Heart left ventricle (tissue), 16 donors: ENCODE measurements at places on chromosomes 6 and 20.

DNA sequence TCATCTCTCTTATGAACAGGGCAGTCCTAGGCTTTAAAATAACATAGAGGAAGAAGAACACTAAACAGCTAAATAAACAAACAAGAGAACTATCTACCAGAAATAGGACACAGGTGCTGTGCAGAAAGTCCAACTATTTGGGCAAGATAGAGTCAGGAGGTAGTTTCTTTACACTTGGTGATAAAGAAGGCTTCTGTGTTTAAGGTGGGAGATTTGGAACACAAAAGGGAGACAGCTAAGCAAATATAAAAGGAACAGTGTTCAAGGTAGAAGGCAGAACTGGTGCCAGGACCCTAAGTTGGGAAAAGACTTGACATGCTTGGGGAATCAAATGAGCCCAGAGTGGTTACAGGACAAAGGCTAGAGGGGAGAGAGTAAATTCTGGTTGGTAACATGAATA, 110.5 kb downstream of the MANEA start:
- no peak for DNase-seq

DNA sequence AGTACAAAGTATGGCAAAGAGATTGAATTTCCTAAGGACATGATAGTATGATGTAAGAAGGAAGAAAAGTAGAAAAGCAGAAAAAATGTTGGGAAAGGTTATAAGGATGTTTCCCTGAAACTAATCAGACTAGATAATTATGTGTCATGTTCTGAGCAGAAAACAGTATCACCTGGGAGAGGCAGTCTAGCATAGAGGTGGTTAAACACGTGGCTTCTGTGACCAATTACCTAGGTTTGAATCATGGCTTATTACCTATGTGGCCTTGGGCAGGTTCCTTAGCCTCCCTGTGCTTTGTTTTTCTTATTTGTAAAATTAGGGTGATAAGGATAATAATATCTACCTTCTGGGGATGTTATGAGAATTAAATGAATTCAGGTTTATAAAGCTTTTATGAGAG, 38.0 kb downstream of the SCGN start:
- no peak for DNase-seq

DNA sequence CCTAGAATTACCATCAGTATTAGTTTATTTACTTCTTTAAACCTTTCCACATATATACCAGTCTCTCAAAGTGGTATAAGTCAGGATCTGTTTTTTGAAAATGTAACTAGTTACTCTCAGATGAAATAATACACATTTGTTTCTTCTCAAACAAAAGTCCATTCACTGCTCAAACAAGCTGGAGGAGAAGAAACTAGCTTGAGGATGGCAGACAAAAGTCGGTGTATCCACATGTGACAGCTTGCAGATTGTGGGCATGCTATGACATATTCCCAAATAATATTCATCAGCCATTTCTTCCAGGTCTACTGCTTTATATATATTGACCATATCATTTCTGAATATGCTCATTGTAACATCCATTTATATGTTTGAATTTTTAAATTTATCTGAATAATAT, 197.4 kb upstream of the KCNQ5 start:
- no peak for DNase-seq

DNA sequence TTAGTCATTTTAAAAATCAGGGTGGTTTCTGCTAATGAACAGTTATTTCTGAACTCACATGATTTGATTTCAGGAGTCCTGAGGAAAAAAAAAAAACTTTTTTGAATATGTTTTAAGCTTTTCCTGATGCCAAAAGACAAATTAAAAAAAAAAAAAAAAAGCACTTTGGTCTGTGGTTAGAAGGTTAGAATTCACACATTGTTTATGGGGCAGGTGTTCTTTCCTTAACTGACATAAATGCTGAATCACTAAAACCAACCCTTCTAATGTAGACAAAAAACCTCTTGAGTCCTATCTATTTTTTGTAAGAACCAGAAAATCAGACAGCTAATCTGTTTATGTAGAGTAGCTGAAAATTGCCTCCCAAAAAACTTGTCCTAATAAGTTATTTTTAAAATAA, 20.4 kb downstream of the THEMIS start:
- no peak for DNase-seq

DNA sequence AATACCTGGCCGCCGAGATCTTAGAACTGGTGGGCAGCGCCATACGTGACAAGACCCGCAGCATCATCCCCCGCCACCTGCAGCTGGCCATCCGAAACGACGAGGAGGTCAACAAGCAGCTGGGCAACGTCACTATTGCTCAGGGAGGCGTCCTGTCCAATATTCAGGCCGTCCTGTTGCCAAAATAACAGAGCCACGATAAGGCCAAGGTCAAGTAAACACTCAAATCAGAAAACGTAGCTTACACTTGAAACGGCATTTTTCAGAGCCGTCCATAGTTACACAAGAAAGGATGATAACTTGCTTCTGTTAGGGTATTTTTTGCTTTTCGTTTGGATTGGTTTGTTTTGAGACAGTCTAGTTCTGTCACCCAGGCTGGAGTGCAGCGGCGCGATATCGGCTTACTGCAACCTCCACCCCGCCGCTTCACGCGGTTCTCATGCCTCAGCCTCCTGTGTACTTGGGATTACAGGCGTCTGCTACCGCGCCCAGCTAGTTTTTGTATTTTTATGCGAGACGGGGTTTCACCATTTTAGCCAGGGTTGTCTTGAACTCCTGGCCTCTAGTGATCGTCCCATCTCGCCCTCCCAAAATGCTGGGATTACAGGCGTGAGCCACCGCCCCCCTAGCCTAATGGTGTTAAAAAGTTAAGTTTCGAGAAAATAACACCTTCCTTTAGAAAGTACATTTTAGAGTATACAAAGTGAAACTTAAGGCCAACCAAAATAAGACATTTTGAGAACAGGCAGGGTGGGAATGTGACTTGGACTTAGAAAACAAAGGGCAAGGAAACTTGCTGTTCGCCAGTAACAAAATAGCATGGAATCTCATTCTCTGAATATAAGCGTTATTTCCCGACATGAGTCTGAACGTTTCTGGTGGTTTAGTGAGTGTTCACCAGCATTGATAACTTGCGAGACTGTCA, 42.8 kb upstream of the HFE start:
- no peak for DNase-seq

DNA sequence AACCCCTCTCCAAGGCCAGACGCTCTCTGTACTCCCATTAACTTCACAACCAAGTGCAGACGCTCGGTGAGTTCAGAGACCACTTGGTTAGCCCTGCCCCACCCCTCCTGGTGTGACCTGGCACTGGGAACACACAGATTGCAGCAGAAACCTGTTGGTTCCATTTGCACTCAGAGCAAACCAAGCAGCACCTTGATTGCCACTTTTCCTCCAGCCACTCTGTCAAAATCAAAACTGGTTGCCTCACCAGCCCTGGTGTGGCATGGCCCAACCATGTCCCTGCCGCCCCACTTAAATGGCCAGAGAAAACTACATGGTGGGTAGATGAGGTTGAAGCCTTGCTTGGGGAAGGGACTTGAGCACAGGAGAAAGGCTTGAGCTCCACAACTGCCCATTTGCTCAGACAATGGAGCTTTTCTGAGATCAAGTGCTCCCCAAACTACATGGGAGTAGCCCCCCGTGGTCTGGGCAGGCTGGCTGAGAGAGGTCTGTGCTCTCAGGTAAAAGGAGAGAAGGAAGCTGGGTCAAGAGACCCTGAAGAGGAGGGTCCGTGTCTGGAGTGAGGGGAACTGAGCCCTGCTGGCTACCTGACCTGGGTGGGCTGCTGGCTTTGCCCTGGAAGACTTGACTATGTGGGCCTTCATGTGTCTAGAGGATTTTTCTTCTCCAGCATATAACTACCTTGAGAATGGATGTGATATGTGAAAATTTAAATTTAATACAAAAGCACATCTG, 43.4 kb downstream of the PLCG1 start:
- no peak for DNase-seq

DNA sequence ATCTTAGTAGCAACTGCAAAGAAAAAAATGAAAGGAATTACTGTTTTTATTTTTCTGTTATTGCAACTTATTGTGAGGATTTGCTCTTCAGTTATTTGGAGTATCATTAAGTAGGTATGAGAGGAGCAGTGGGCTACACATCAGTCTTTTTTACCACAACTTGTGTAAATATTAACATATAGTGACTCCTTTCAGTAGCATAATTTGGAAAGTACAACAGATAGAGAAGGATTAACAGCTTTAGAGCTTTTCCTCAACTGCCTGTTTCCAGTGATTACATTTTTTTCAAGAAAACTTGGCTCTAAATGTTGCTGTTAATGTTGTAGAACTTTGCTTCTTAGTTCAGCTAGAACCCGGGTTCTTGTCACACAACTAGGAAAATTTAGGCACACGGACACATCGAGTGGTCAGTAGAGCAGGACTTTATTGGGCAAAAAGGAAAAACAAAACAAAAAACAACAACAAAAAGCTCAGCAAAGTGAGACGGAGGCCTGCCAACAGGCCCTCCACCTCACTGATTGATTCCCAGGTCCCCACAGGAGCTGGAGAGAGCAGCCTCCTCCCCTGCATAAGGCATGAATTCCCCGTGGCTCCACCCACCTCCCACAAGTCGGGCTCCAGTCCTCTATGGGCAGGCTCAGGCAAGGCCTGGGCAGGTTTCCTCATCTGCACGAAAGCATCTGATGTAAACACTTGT, 75.1 kb downstream of the ADGRG6 start:
- no peak for DNase-seq

GRCh38 chr20:22462975-22463914, 121.1 kb downstream of the FOXA2 start:
- DNase-seq, result no peak

- DNase-seq, result no peak
Observed at GRCh38 chr6:2534406-2535042, 216.2 kb downstream of the MYLK4 start.

DNA sequence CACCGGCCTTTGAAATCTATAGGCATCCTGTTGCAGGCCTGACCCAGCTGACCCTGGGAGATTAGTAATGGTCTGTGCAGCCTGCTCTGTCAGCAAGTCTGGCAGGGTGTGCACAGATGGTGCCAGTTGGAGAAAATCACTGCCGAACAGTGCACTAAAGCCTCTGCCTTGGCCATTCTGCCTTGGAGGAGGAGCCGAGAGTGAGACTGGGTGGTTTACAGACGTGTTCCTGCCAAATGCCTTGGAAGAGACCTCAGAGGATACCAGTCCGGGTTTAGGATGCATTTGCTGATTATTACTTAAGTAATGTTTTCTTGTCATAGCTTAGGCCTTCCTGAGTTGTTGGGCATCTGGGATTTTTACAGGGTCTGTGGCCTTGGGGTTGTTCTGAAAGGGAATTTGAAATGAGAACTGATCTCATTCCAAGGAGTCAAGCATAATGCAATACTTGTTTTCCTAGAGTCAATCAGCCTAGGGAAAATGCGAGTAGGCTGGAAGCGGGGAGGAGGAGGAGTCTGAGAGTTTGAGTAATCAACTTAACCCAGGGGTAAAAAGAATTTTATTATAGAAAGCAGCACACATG, 292.1 kb downstream of the SOX4 start:
- DNase-seq, result peak; percentile 67

GRCh38 chr6:34491091-34491430, 25.2 kb downstream of the PACSIN1 start:
- no peak for DNase-seq

DNA sequence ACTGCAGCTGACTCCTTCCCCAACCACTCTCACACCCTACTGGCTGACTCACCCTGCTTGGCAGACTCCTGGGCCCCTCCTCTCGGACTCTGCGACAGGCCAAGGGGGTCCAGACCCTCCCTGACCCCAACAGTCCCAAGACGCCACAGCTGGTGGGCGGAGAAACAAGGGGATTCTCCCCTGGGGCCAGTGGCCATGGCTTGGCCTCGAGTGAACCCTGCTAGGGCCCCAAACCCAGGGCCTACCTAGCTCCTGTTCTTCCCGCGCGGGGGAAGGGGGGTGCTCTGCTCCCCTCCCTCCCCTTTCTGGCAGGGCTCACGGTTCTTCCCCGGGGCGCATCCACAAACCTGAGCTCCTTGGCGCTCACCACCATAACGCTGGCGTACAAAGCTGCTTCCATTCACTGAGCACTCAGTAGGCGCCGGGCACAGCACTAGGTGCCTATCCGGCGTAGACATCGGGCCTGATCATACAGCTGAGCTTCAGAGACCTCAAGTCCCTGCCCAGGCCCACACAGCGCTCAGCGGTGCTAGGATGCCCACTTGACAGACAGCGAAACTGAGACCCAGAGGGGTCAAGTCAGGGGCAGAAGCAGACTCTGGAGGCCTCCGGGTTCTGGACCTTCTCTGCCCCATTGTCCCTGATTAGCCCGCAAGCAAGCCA, 597 bp downstream of the ADA start:
- peak; percentile 73 for DNase-seq

DNA sequence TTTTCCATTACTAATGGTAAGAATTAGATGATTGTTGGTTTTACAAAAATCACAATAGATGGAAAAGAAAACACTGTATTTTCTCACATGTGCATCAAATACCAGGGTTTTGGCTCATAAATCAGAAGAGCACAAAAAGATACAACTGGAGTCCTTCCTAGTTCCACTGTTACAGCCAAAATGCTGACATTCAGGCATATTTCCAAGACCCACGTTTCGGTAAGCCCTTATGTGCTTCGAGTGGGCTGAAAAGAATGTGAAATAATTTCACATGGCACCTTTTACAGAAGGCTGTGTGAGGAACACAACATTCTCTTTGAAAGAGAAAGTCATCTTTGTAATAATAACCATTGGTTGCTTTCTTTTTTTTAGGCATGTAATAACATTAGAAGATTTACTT, 326.7 kb upstream of the FLRT3 start:
- DNase-seq, result no peak

DNA sequence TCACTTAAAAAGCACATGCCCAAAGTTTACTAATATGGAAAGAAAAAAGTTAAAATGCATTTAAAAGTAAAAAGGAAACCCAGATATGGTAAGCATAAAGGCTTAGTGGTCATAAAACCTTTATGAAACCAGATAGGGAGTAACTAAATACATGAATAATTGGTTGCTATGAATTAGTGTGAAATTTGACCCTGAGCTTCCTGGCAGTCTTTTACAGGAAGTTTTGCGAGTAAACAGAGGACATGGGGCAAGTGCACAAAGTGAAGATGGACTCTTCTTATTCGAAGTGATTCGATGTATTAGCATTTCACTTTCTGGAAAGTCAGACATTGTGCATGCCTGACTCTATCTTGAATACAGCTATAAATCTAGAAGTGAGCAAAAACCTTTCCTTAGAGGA, 90.9 kb upstream of the MLIP start:
- DNase-seq, result no peak

GRCh38 chr6:44269921-44270525, at the start of gene TMEM151B:
Gene TMEM151B (plus strand): TSS chr6:44270450. CDS start chr6:44270743, 293 bp downstream.
- no peak for DNase-seq

GRCh38 chr6:135030532-135031178, 24.0 kb downstream of the HBS1L start:
- no peak for DNase-seq

- no peak for DNase-seq
Observed at GRCh38 chr6:87243812-87244211, 78.6 kb upstream of the SMIM8 start.
